ENCODE measurements at places on chromosomes 12 and 14.

DNA sequence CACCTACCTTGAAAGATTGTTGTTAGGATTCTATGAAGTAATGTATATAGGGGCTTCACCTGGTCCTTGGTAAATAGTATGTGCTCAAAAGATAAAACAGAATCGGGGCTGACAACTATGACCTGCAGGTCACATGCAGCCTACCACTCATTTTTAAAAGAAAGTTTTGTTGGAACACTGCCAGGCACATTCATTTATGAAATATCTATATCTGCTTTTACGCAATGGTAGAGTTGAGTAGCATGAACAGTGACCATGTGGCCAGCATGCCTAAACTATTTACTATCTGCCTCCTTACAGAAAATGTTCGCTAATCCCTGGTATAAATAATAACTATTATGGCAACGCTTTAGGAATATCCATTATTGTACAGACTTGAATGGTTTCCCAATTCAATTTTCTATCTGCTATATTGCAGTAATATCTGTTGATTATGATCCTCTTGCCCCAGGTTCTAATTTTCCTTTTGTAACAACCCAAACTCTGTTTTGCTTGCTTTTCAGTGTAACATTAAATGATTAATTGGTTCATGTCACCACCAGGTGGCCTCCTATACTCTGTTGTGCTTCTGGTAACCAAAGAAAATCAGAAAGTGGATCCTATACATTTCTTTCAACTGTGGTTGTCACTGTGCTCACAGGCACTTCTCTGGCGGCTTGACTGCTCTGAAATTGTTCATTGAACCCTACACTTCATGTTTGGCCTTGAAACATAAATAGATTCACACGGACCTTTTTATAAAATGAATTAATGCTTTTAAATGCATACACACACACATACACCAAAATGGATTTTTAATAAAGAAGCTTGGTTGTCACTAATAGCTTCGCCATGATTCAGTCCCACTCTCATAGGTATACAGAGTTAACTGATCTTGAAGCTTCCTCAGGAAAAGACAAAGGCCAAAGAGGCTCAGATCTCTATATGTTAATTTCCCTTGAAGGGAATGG, 227.7 kb upstream of the NPAS3 start:
- DNase-seq: no peak

- no peak for DNase-seq
Measured at GRCh38 chr14:90743826-90744225, 72.4 kb downstream of the TTC7B start.

DNA sequence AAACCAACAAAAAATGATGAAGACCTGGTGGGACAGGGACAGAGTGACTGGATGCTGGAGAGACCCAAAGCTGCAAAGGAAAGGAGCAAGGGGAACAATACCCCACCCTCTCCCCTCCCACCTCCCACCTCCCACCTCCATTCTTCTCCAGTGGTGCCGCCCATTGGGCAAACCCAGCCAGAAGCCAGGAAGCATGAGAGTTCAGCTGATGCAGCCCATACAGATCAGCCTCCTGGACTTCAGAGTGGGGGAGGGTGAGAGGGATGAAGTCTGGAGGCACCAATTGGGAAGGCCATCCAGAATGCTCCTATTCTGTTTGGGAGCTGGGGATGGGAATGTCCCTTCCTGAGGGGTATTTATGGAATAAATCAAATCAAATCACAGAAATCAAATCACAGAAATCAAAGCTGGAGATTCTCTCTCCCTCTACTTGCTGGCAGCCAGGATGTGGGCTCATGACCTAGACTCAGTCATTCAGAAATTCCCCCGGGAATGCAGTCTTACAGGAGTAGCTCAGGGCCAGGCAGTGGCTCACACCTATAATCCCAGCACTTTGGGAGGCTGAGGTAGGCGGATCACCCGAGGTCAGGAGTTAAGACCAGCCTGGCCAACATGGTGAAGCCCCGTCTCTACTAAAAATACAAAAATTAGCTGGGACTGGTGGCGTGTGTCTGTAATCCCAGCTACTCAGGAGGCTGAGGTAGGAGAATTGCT, 31.1 kb downstream of the IRF2BPL start:
- no peak for DNase-seq

GRCh38 chr14:103031956-103032355, 25.4 kb downstream of the CDC42BPB start:
- no peak for DNase-seq

DNA sequence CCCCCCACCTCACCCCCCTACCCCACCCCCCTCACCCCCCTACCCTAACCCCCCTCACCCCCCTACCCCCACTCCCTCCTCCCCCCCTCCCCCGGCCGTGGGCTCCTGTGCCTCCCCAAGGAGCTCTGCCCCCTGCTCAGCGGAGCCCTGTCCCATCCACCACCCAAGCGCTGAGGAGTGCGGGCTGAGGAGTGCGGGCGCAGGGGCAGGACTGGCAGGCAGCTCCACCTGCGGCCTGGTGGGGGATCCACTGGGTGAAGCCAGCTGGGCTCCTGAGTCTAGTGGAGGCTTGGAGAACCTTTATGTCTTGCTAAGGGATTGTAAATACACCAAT, 2.3 kb upstream of the JPH4 start:
- DNase-seq: no peak

- no peak for DNase-seq
Measured at GRCh38 chr12:96338852-96339471, 61.3 kb downstream of the CDK17 start.

- DNase-seq: no peak
Measured at GRCh38 chr12:131944601-131945251, 5.0 kb upstream of the EP400 start.

DNA sequence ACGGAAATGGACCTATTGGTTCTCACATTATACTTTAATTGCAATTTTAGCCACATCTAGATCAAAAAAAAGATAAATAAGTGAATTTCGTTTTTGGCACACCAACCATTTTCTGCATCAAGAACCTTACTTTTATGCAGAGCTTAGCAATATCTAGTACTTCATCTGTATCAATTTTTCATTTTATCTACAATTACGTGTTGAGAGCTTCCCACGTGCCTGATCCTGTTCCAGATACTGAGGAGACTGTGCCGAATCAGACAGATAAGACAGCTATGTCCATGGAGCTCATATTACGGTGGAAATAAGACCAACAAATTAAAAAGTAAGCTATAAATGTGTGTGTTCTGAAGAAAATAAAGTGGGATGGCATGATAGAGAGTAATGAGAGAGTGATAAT, 101.6 kb downstream of the MGAT4C start:
- no peak for DNase-seq

- no peak for DNase-seq
Measured at GRCh38 chr12:77120156-77121085, 55.1 kb upstream of the E2F7 start.

DNA sequence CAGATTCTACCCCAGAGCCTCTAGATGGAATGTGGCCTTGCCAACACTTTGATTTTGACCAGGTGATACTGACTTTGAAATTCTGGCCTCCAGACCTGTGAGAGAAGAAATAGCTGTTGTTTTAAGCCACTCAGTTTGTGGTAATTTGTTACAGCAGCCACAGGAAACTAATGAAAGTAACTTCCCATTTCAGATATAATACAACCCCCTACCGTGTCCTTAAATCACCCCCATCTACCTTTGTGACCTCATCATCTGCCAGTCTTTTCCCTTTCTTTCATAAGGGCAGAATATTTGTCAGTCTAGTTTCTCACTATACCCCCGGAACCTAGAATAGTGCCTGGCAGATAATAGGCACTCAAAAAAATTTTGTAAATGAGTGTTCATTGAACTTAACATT, 39.6 kb downstream of the PPP4R4 start:
- DNase-seq: no peak

DNA sequence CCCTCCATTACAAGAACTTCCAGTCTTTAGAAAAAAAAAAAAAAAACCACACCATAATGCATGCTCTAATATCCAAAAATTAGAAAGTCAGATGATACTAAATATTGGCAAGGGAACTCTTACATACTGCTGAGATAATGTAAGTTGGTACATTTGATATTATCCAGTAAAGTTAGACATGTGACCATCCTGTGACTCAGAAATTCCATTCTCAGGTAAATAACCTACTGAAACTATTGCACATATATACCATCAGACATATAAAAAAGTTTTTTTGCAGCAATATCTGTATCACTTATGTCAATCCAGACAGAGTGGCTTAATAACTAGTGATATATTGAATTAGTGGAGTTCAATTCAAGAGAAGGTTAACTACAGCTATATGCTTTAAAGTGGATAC, 63.5 kb downstream of the KITLG start:
- no peak for DNase-seq

GRCh38 chr14:23533652-23534435, 17.7 kb downstream of the ZFHX2 start:
- no peak for DNase-seq

Data from stimulated activated CD4-positive, alpha-beta T cell treated with anti-CD3 and anti-CD28 coated beads, Interleukin-1b, Interleukin-23, amount 100 ng/mL, for 4 hours (primary cell).